Activated T-cell treated with anti-CD3 and anti-CD28 coated beads for 24 hours (primary cell): ENCODE measurements at places on chromosomes 5 and 9.
A peak's percentile ranks its signal among the peaks of the same experiment; 100 is the strongest.

DNA sequence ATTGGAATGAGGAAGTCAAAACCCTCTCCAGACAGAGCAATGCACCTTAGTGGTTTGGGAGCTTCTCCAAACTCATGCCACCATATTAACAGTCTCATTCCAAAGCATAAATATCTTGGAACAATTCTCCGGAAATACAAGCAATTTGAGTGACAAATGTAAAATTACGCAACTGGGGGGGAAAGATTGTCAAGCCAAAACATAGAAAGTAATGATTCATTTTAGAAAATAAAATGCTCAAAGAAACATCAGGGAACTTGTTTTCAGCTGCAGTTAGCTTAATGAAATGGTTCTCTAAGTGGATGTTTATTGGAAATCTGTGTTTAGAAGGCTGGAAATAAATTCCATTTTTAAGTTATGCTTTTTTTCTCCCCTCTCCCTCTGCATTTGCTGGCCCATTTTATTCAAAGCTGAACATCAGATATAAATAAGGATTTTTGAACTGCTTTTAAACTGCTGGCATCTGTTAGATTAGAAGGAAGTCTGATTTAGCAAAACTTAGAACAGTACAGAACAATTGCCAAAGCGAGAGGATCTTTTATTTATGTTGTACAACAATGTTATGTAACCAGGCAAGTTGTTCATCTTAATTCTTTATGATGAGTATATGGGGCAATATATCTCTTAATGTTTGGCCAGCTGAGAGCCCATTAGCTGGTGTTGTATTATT is 551.9 kb downstream of the PRELID2 start:
- DNase-seq = no peak

GRCh38 chr5:176631383-176632200 is 1.1 kb downstream of the EIF4E1B start:
- DNase-seq = no peak

GRCh38 chr5:148397968-148398595 is 14.3 kb downstream of the FBXO38 start:
- DNase-seq = no peak

DNA sequence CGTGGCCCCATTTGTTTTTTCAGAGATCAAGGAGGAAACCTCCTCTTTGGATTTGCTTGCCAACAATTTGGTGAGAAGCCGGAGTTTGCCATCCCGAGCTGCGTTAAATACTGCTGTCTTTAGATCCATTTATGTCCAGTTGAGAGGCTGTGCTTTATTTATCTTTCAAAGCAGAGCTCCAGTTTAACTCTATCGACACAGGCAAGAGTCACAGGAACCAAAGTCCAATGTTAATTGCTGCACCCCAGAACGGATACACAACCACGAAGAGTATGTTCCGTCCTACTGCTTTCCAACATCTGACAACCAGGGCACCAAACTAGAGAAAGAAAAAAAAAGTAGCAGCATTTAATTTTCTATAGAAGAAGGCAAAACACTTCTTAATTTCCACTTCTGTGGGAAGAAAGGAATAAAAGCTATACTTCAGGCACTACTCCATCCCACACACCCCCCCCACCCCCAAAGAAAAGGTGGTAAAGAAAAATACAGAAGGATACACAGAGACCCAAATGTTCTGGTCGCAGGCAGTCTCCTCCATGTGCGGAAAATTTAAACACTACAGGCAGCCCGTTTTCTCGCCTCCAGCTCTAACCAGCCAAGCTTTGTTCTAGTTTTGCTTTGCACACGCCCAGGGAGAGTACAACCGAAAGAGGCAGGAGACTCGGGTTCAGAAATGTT is 1.1 kb downstream of the FEM1C start:
- DNase-seq = no peak

- DNase-seq = peak; percentile 4
These were observed 28.1 kb upstream of the F2RL1 start for GRCh38 chr5:76790632-76791290.

GRCh38 chr9:105969636-105970035 is 275.3 kb downstream of the TMEM38B start:
- no peak for DNase-seq

- DNase-seq = no peak
These were observed 12.5 kb upstream of the SMIM23 start for GRCh38 chr5:171773106-171773505.

DNA sequence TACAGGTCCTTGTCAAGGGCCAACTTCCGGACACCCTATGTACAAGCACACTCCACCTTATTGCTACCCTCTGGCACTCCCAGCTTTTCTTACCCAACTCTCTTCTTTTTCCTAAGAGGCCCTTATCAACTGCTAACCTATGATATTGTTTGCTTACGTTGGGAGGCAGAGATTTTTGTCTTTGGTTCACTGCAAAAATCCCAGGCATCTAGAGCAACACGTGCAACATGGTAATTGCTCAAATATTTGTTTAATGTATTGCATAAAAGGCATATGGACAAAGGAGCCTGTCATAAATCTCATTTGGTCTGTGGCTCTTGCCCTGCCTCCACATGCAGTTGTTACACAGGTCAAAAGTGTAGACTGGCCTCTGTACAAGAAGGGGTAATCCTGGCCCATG is 35.8 kb upstream of the ATP10B start:
- no peak for DNase-seq

DNA sequence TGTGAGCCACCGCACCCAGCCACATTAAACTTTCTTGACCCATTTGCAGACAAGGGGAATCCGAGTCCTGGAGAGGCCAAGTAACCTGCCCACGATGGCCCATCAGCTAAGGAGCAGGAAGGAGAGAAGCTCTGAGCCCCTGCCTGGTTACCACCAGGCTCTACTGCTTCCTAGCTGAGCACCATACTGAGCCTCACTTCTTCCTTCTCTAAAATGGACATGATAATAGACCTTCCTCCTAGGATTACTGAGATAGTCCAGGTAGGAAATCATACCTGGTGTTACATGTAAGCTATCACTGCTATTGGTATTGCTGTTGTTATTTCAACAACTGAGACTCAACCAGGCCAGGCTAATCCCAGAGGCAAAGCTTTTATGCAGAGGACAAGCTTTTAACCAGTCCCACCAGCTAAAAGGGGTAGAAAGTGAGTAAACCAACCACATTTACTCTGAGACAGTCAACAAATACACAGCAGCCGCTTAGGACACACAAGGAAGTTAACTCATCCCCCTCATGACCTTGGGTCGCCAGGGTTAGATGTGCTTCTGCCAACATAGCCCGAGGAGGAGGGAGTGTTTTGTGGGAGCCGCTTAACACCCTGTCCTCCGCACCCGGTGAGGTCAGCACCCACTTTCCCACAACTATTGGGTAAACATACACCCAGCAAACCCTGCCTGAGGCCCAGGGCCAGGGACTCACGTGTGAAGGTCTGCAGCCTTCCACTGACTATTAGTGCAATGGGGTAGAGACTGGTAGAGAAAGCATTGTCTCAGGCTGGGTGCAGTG is 20.6 kb upstream of the PTGES start:
- no peak for DNase-seq

DNA sequence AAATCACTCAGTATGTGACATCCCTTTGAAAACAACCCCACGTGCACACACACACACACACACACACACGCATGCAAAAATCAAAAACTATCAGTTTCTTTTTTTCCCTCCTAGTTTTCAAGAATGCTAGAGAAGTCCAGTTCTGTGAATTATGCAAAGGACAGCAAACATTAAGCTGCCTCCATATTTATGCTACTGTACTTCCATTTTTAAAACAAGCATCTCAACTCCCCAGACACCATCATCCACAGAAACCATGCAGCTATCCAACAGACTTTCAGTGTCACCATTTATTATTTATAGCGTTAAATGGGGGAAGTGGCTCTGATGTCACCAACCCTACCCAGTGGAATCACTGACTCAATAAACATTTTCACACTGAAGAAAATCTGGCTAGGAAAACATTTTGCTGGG is 1.6 kb downstream of the FBXW11 start:
- peak; percentile 44 for DNase-seq

DNA sequence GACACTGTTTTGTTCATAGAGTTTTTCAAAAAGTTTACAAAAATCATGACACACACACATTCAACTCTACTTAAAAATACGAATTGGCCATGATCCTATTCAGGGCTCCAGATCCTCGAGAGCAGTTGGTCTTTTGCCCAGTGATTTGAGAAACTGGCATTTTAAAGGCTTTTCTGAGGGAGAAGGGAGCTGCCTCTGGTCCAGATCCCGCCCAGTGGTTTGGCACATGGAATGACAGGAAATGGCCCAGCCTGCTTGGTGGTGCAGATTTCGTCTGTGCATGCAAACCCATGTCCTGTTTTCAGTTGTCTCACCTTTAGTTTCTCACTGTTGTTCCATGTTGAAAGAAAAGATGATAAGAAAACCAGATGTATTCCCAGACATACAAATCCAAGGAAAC is 3.6 kb downstream of the CAMK4 start:
- no peak for DNase-seq

DNA sequence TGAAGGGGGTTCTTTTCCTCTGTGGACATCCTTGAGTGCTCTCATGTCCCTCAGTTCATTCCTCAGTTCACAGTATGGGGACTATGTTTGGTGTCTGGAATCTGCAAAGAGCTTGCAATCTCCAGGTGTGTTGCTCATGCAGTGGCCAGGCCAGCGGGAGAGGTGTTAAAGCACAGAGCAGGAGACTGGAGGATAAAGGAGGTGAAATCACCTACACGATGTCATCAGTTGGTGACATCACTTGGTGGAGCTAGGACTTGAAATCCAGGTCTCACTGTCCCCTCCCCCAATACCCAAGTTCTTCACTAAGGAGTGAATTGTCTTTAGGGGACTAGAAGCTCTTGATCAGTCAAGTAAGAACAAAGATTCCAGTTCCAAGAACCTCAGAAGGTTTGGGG is 197.3 kb upstream of the ZNF618 start:
- DNase-seq = no peak

GRCh38 chr9:136739509-136739908 is 3.2 kb downstream of the LCN10 start:
- no peak for DNase-seq

GRCh38 chr5:76728965-76729364 is 13.0 kb downstream of the F2R start:
- DNase-seq = no peak

- no peak for DNase-seq
These were observed 18.1 kb downstream of the SWI5 start for GRCh38 chr9:128294142-128294541.

DNA sequence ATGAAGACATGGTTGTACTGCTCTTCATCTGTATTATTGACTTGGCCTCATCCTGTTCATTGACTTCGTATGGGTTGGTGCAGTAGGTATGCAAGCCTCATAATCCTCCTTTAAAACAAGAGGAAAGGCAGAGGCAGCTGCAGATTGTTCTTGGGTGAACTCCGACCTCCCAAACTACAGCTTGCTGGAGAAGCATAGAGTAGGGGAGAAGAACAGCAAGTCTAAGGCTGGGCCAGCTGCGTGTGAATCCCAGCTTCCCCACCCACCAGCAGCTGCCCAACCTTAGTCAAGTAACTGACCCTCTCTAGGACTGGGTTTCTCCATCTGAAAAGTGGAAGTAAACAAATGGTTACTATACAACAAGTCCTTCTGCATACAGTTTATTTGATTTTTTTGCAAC is 114.5 kb upstream of the WWC1 start:
- DNase-seq = no peak

DNA sequence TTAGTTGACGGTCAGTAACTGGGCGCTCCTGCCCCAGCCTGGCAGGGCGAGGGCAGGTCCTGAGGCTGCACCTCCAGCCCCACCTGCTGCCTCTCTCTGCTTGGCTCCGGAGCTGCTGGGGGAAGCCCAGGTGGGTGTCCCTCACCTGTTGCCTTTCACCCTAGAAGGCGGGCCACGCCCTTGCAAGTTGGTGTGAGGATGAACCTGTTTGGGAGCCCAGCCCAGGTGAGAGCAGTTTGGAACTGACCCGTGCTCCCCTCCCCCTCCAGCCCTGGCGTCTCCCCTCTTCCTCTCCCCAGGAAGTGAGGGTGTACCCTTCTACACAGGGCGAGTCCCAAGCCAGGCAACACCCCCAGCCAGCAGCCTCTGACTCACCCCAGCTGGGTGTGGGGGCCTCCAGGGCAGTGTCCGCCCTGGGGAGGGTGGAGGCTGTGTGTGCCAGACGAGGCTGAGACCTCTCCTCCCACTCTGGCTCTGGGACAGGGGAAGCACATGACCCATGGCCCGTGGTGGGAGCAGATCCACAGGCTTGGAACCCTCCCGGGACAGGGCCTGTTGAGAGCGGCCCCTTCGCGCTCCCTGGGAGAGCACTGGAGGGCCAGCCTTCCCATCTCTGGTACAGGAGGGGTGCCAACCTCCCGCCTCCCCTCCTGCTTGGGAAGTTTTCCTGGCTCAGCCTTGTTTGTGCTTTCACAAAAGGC is 10.4 kb downstream of the LRRC8A start:
- DNase-seq = no peak

- DNase-seq = no peak
These were observed 402.5 kb upstream of the SLC24A2 start for GRCh38 chr9:20191228-20191840.

- no peak for DNase-seq
These were observed 1.2 kb upstream of the SLC4A9 start for GRCh38 chr5:140358738-140359310.

DNA sequence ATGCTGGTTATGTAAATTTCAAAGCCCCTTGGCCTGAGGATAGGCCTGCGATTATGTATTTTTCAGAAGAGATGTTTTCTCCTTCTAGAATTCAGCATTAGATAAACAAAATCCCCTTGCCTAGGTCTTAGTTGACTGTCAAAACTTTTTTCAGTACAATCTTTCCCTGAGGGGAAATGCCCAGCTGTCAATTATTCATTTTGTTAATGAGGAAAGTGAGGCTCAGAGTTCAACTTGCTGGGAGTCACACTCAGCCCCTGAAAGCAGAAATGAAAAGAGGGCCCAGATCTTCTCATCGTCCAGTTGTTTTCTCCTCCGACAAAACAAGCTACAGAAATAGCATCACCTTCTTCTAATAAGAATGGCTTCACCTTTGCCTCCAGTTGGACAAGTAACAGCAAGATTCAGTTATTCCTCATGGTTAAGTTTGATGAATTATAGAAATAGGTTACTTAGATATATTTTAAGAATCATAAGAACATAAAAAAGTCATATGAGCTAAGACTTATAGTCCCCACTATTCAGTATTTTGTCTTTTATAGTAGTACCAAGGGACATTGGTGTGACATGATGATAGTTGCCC is 627.1 kb upstream of the WWC1 start:
- no peak for DNase-seq

GRCh38 chr5:123732257-123732656 is 220.3 kb downstream of the CSNK1G3 start:
- no peak for DNase-seq
